Hair follicle dermal papilla cell (primary cell): ENCODE measurements at places on chromosomes 2 and 18. TPM values are rescaled to one million over a fixed set of nuclear protein-coding genes. Genes with fewer than 3 reads are reported as not detected.

MAP3K19 gene
- not detected in 2 replicates for total RNA-seq

HOXD12 gene
- not detected in 2 replicates for total RNA-seq

LIMS3 gene
- 2.2 TPM in 1 of 2 replicates, not detected in the other for total RNA-seq

GALNT5 gene
- 48.7 and 52.6 TPM in 2 replicates for total RNA-seq

WIPF1 gene
- total RNA-seq = 27.4 and 35.4 TPM in 2 replicates

CGREF1 gene
- 1.5 and 1.9 TPM in 2 replicates for total RNA-seq

RND3 gene
- total RNA-seq = 577 and 601 TPM in 2 replicates

ASTL gene
- not detected in 2 replicates for total RNA-seq

SP140 gene
- total RNA-seq = 1.2 TPM in 1 of 2 replicates, not detected in the other

HOXD3 gene
- total RNA-seq = 19.2 and 22.4 TPM in 2 replicates

RNASEH1 gene
- total RNA-seq = 26.5 and 27.6 TPM in 2 replicates

GRHL1 gene
- 0.36 and 0.65 TPM in 2 replicates for total RNA-seq

MC5R gene
- 0.16 TPM in 1 of 2 replicates, not detected in the other for total RNA-seq

C2orf78 gene
- not detected in 2 replicates for total RNA-seq

HRH4 gene
- total RNA-seq = not detected in 2 replicates

GEN1 gene
- total RNA-seq = 9.4 and 14.1 TPM in 2 replicates

MGAT4A gene
- total RNA-seq = 0.16 and 0.24 TPM in 2 replicates

SPEG gene
- total RNA-seq = 52.9 and 55.8 TPM in 2 replicates

SERPINB8 gene
- 25.1 and 28.1 TPM in 2 replicates for total RNA-seq

ICOS gene
- total RNA-seq = not detected in 2 replicates

SIGLEC15 gene
- 1.5 and 1.9 TPM in 2 replicates for total RNA-seq

MROH2A gene
- not detected in 2 replicates for total RNA-seq

CPS1 gene
- total RNA-seq = 21.4 and 25.3 TPM in 2 replicates

GAL3ST2 gene
- not detected in 2 replicates for total RNA-seq

OR6B2 gene
- not detected in 2 replicates for total RNA-seq

AP1S3 gene
- 2.6 and 3.5 TPM in 2 replicates for total RNA-seq

SERPINE2 gene
- total RNA-seq = 732 and 819 TPM in 2 replicates

EFR3B gene
- total RNA-seq = 0.16 and 0.49 TPM in 2 replicates

RAB6C gene
- not detected in 2 replicates for total RNA-seq

HS6ST1 gene
- total RNA-seq = 102 and 153 TPM in 2 replicates

GNAL gene
- 0.85 and 1.3 TPM in 2 replicates for total RNA-seq

SEPTIN2 gene
- 448 and 479 TPM in 2 replicates for total RNA-seq

SP9 gene
- under 0.01 and 0.12 TPM in 2 replicates for total RNA-seq

CCDC150 gene
- 4.5 and 5.0 TPM in 2 replicates for total RNA-seq

TLX2 gene
- not detected in 2 replicates for total RNA-seq

LCT gene
- total RNA-seq = under 0.01 TPM in 1 of 2 replicates, not detected in the other

VWA3B gene
- not detected in 2 replicates for total RNA-seq

MARCHF4 gene
- total RNA-seq = 2.3 and 3.8 TPM in 2 replicates

PLGLB1 gene
- total RNA-seq = 1.8 TPM in 1 of 2 replicates, not detected in the other

DNAJC5G gene
- total RNA-seq = not detected in 2 replicates

TCF4 gene
- total RNA-seq = 167 and 215 TPM in 2 replicates

STK25 gene
- total RNA-seq = 207 and 234 TPM in 2 replicates

ONECUT2 gene
- under 0.01 TPM in 1 of 2 replicates, not detected in the other for total RNA-seq

ANKRD30BL gene
- not detected in 2 replicates for total RNA-seq

D2HGDH gene
- 17.1 and 23.4 TPM in 2 replicates for total RNA-seq

CFC1 gene
- total RNA-seq = not detected in 2 replicates

GYPC gene
- total RNA-seq = 120 and 135 TPM in 2 replicates

TLK1 gene
- total RNA-seq = 14.2 and 15.3 TPM in 2 replicates
